Foreskin keratinocyte (primary cell): ENCODE measurements at places on chromosomes 6 and 20. TPM values are rescaled to one million over a fixed set of nuclear protein-coding genes. Genes with fewer than 3 reads are reported as not detected.

DNA sequence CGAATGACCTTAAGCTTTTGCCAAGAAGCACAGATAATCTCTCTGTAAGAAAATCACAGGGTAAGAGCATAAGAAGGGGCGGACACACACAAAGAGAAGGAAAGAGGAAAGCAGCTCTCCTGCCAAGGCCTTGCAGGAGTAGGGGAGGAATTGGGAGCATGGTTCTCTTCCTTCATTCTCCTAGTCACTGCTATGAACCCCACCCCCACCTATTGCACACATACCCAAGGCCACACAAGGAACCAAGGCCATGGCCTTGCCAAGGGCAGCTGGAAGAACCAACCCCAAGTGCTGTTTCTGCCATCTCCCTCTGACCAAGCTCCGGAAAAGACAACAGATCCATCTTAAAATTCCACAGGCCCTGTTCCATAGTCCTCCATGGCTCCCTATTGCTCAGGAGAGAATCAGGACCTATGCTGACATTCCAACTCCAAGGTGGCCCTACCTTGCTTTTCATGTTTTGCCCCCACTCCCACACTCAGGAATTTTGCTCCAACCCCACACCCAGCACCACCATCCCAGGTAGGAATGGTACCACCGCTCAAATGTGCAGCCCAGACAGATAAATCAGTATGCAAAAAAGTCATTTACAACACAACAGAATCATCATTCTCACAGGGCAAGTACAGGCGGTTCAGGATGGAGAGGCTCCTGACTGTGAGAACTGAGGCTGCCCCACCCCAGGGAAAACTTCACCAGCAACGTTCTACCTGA is 31.3 kb downstream of the TRAM2 start:
- no peak for DNase-seq

DNA sequence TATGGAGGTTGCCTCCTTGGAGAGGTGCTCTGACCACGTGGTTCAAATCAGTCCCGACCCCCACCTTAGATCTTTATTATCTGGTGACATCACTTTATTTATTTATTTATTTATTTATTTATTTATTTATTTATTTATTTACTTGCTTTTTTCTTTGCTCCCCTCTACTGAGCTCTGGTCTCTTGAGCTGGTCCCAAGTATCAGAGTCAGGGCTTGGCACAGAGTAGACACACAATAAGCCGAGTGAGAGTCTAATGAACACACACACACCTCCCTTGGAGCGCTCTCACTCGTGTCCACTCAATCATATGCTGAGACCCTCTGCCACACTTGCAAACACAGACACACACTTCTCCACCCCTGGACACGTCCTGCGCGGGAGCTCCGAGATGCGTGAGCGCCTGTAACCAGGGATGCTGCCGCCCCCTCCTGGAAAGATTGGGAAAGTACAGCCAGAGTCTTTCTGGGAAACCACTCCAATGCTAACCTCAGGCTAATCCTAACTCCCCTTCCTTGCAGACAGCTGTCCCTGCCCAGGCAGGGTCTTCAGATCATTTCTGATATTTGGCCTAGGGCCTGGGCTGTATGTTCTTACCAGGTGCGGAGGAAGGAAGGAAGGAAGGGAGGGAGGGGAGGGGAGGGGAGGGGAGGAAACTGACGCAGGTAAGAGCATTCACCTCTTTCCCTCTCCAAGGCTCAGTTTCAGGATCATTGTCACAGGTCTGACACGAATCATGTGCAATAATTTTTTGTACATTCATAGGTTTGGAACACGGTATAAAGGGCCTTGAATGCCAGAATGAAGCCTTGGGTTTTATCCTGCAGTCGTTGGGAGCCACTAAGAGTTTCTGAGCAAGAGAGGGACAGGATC is 70.9 kb downstream of the STK35 start:
- DNase-seq: no peak

- DNase-seq: no peak
These were observed 708.2 kb downstream of the PRKN start for GRCh38 chr6:162019349-162019748.

DNA sequence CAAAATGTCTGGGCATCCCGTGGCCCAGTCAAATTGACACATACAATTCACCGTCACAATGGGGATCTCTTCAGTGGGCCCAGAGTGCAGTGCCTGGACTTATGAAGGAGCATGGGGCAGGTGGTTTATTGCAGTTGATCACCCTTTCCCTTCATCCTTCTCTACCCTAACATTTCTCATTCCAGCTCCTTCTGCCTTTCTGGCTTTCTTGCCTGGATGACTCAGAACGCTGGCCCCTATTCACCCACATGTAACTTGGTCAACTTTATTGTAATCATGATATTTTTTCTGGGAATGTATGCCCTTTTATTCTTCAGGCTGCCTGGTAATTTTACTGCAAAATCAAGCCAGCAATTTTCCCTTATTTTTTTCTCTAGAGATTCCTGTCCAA is 179.9 kb upstream of the DTNBP1 start:
- DNase-seq: no peak

GRCh38 chr20:15332711-15333160 is 995.3 kb upstream of the FLRT3 start:
- no peak for DNase-seq

GRCh38 chr6:39102821-39103136 is 12.2 kb downstream of the SAYSD1 start:
- no peak for DNase-seq

GRCh38 chr6:141265756-141266623 is 866.7 kb upstream of the GJE1 start:
- no peak for DNase-seq

GRCh38 chr6:164151161-164152120 is 736.9 kb downstream of the QKI start:
- no peak for DNase-seq

DNA sequence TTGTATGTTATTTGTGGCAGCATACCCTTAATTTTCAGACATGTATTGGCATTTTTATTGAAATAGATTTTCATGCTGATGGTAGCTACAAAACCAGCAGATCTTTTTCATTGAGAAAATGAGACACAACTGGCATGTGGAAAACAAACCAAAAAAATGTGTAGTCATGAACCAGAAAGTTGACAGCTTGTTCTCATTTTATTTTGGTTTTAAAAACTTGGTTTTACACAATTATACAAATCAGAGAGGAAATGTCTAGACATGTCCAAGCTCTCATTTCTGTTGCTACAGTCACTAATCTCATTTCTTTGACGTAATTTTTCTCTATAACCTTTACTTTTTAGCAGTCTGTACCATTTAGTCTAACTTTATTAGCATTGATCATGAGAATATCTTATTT is 85.4 kb downstream of the GRIK2 start:
- DNase-seq: peak; percentile 11

GRCh38 chr6:22432060-22432459 is 135.2 kb upstream of the PRL start:
- no peak for DNase-seq

The EYA4 gene
- not detected in 2 replicates for polyA plus RNA-seq

The PAK5 gene
- polyA plus RNA-seq: not detected in 2 replicates
